NCI-H226 (cell line): ENCODE measurements at places on chromosomes 3 and 15.

- DNase-seq, result peak; percentile 59
Observed at GRCh38 chr15:48190932-48191573, 412 bp upstream of the CTXN2 start.

DNA sequence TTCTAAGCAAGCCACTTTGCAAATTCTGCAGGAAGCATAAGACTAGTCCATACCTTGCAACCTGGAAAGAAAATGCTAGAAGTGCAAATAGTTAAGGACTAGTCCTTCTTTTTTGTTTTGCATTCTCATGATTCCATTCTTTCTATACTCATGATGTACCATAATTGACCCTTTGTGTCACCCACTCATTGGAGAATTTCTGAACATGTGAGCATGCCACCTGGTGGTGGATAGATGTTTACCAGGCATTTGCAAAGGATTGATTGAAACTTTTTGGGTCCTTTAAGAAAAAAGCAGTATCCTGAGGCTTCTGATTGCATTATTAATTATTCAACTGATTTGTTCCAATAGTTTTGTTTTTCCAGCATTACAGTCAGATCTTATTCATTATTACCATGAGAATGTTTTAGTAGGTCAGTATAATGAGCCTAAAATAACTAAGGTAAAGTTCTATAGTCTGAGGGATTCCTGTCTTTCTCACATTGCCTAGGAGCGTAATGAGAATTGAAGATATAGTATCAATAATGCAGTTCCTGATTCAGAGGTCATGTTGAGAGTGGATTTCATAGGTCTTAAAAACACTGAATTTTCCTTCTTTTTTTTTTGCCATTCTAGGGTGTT, 20.2 kb upstream of the DIPK2A start:
- no peak for DNase-seq

DNA sequence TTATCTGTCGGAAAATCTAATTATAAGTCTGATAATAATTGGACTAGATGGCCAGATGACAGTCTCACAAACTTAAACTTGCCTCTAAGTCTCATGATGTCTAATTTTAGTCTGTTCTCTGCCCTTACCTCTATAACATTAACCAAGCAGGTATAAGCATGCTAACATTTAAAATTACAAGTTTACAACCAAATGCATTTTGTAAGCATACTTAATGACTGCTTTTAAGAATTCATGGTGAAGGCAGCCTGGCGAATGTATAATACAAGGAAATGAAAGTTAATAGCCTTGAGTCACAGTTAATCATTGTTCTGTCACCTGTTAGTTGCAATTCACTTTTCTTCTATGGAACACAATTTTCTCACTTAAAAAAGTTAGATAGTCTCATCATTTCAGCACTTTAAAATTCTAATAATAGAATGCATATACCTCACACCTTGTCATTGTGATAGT, 16.5 kb downstream of the BCHE start:
- DNase-seq, result no peak

GRCh38 chr3:22157848-22158247, 406.8 kb upstream of the ZNF385D start:
- no peak for DNase-seq

DNA sequence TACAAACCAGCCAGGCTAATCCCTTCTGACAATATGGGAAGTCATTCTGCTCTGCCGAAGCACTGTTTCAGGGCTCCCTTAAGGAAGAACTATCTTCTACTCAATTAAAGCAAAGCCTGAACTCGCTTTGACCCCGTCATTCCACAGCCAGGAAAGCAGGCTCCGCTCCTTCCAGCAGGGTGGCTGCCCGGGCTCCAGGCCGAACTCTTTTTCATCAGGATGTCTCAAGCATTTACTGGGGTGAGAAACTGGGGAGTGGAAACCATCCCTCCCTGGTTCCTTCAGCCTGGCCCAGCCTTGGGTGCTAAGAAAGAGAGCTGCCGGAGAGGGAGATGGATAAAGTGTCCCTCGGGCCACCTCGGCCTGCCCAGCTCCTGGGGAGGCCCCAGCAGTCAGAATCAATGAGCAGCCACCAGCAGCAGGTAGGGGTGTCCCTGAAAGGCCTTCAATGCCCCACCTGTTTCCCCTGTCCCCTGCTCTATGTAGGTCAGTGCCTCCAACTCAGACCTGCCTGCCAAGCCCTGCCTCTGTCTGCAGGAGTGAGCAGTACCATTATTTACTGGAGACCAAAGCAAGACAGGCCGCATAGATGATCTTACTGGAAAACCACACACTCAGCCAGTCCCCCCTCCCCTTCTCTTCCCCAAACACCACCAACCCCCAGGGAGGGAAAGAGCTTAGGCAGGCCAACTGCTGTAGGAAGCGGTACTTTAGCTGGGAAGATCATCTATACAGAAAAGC, 225.6 kb upstream of the TLE3 start:
- DNase-seq, result no peak

GRCh38 chr3:49648354-49649019, 25.7 kb upstream of the APEH start:
- DNase-seq, result no peak

- no peak for DNase-seq
Observed at GRCh38 chr15:51692154-51692553, 10.9 kb downstream of the SCG3 start.

DNA sequence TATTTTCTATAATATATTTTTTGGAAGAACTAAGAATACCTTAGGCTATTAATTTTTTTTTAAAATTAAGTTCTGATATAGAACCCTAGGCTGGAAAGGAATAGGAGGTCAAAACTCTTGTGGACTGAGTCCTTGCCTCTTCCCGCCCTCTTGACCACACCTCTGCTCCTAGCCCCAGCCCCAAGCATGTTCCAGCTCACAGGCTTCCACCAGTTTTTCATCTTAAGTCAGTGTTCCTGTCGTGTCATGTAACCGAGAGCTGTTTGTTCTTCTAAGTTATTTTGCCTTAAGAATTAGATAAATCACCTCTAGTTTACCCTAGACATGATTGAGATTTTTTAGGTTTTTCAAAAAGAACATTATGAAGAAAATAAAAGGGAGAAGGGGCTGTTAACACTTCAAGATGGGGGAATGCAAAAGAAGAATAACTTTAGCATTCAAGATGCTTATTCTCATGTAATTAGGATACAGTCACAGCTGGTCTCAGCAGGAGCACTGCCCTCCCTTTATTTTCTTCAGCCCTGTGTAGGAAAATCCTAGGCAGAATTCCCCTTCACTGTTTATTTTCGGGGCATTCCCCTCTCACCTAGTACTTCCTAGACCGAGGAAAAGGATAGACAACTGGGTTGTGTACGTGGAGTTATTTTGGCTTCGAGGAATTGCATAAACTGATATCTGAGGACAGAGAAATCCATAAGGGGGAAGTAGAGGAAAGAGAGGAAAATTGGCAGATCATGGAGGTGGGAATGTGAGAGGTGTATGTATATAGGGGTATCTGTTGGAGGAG, 110.2 kb downstream of the CMSS1 start:
- DNase-seq, result no peak

- DNase-seq, result peak; percentile 7
Observed at GRCh38 chr3:169173231-169173630, 490.3 kb downstream of the MECOM start.

DNA sequence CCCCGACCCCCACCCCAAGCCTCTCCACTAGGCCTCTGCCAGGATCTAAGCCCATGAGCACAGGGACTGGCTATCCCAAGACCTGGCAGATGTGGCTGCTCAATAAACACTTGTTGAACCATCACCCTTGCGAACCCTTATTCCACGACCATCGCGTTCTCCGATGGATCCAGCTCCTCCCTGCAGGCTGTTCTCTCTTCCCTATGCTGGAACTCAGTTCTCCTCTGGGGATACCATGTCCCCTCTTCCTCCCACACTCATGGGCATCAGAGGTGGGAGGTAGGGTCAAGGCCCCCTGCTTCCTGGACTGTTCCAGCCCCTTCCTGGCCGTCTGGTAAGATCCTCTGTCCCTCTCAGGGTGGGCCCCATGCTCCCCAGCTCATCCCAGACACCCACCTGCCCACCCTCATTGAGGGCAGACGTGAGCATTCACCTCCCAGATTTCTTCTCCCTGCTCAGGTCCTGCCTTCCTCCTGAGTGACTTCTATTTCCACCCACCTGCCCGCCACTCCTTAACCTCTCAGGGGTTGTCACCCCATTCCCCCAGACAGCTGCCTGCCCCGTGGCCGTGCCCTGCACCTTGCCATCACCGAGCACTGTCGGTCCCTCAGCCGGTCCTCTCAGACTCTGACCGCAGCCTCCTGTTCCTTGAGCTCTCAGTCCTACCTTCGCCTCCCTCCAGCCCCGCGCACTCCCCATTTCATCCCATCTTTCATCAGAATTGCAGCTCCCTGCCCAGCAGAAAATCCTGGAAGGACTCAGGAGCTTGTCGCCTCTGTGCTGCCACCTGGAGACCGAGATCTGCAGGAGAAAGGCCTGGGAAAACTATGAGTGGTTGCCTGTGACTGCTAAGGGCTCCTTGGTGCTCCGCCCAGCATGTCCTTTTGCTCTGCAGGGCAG, 42.0 kb downstream of the PML start:
- DNase-seq, result peak; percentile 19

DNA sequence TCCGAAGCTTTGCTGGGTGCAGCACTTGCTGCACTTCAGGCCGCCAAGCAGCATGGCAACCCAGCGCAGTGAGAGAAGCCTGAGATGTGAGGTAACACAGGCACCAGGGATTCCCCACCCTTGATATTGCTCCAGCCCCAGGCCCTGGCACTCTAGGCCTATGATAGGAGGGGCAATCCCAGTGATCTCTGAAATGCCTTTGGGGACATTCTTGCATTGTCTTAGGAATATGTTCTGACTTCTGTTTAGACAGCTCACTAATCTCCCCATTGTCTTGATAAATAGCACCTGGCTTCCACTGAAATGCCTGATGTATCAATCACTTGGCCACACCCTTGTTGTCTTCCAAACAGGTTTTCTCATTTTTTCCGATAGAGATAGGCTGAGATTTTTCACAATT, 102.8 kb downstream of the SOX14 start:
- DNase-seq, result no peak

- peak; percentile 11 for DNase-seq
Observed at GRCh38 chr3:53630547-53630946, 136.1 kb downstream of the CACNA1D start.

DNA sequence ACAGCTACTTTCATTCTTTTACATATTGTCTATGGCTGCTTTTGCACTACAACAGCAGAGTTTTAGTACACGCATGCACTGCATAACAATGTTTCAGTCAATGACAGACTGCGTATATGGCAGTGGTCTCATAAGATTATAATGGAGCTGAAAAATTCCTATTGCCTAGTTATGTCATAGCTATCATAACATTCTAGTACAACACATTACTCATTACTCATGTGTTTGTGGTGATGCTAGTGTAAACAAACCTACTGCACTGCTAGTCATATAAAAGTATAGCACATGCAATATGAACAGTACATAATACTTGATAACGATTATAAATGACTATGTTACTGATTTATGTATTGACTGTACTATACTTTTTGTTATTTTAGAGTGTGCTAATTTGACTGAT, 47.9 kb downstream of the QTRT2 start:
- DNase-seq, result peak; percentile 40

GRCh38 chr3:150158943-150159625, 188.4 kb upstream of the PFN2 start:
- DNase-seq, result no peak

- DNase-seq, result peak; percentile 76
Observed at GRCh38 chr3:111863942-111864694, 5.1 kb downstream of the PHLDB2 start.

DNA sequence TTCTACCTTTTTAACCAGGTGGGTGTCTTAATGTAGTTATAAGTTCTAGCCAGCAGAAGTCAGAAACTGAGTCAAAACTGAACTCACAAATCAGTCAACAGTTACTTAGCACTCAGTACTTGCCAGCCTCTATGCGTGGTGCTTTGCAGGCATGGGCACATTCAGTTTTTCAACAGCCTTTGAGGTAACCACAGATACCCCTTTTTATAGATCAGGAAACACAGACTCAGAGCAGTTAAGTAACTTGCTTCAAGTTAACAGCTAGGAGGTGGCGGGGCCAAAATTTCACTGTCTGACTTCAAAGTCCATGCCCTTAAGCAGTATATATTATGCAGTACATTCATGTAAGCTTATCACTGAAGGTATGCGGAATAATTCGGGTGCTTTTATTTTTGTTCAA, 139.4 kb downstream of the FHIT start:
- DNase-seq, result no peak

DNA sequence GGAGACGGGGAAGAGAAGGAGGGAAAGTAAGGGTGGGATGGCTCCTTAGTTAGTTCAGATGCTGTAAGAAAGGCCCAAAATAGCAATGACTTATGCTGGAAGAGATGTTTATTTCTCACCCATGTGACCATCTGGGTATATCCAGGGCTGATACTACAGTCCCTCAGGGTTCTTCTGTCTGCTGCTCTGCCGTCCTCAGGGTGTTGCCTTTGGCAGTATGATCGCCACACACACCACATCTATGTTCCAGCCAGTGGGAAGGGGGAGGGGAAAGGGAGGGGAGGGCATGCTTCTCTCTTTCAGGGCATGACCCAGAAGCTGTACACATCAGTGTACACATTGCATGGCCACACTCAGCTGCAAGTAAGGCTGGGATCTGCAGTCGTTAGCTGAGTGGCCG, 10.2 kb downstream of the CD276 start:
- no peak for DNase-seq

- DNase-seq, result no peak
Observed at GRCh38 chr3:5663601-5664000, 476.1 kb downstream of the EDEM1 start.

- DNase-seq, result no peak
Observed at GRCh38 chr3:4529876-4530588, 36.9 kb downstream of the ITPR1 start.

DNA sequence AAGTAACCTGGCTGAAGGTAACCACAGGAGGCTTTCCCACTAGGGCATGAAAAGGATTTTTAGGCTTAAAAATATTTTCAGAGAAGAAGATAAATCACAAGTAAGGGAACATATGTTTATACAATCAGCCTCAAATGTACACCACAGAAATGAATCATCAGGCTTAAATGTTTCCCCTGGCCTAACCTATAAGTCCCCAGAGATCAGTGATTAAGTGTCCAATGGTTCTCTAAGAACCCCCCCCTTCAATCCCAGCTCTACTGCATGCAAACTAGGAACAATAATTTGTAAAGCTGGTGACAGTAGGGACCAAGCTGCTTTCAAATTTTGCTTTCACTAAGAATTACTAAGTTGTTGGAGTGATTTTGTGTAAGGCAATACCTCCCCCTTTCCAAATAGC, 431.6 kb upstream of the LMCD1 start:
- DNase-seq, result no peak

- DNase-seq, result no peak
Observed at GRCh38 chr15:96336596-96337364, 6.3 kb downstream of the NR2F2 start.

DNA sequence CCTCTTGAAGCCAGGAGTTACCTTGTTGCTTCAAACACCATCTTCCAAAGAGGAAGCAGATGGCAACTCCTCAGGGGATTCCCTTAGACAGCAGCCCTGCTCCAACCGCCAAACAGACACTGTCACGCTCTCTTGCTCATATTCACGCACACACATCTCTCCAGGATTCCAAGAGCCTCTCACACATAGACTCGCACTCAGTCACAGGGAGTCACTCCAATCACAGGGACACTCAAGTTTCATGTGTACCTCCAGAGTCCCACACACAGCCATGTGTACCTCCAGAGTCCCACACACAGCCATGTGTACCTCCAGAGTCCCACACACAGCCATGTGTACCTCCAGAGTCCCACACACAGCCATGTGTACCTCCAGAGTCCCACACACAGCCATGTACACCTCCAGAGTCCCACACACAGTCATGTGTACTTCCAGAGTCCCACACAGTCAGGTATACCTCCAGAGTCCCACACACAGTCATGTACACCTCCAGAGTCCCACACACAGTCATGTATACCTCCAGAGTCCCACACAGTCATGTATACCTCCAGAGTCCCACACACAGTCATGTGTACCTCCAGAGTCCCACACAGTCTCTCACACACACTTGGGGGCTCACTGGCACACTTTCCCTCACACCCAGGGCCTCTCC, 6.1 kb downstream of the VWA5B2 start:
- DNase-seq, result no peak
